Activated T-cell treated with anti-CD3 and anti-CD28 coated beads, Interleukin-2, amount 50 U/mL, for 24 hours (primary cell): ENCODE measurements at places on chromosomes 1 and 21.

DNA sequence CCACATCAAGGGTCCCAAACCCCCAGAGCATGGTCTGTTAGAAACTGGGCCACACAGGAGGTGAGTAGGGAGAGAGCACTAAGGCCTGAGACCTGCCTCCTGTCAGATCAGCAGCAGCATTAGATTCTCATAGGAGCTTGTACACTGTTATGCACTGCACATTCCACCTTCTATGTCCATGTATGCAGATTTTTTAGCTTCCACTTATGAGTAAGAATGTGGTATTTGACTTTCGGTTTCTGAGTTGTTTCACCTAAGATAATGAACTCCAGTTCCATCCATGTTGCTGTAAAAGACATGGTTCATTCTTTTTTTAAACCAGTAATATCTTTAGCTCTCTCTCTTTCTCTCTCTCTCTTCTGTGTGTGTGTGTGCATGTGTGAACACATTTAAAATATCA lies 663 bp upstream of the GBP6 start:
- DNase-seq = no peak

DNA sequence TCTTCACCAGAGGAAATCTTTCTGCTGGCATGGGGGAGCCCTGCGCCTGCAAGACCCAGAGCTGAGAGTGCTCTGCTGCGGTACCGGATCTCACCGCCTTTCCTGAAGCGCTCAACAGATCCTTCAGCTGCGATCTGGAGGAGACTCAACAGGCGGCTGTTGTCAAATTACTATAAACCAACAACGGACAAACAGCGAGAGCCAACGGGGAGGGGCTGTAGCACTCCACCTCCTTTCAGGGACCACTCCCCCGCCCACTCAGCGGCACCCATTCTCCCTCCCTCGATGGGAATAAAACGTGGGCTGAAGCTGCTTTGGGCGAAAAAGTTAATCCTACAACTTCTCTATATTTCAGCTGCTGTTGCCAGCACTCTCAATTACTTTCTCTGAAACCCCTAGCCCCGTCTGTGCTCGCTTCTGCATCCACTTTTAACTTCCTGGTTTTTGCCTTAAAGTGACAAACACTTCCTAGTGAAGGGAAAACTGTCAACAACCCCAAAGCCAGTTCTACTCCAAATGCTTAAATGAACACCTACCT lies at the start of gene FMO5:
Gene FMO5, minus strand, starts transcription at position 147 of the 538 bp plus-strand sequence. CDS start 310 bp downstream, outside the sequence.
- DNase-seq = peak; percentile 61

DNA sequence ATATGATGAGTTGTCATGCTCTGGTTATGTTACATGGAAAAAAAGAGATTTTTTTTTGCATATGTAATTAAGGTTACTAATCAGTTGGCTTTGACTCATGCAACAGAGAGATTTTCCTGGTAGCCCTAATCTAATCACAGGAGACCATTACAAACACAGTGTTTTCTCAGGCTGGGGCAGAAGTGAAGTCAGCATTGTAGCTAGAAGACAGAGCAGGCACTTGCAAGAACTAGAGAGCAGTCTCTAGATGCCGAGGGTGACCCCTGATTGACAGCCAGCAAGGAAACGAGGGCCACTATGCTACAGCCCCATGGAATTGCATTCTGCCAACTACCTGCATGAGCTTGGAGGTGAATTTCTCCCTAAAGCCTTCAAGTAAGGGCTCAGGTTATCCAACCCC lies 151.3 kb downstream of the RUNX1 start:
- no peak for DNase-seq

- no peak for DNase-seq
These were observed 189.6 kb downstream of the SMYD3 start for GRCh38 chr1:246317332-246318035.

DNA sequence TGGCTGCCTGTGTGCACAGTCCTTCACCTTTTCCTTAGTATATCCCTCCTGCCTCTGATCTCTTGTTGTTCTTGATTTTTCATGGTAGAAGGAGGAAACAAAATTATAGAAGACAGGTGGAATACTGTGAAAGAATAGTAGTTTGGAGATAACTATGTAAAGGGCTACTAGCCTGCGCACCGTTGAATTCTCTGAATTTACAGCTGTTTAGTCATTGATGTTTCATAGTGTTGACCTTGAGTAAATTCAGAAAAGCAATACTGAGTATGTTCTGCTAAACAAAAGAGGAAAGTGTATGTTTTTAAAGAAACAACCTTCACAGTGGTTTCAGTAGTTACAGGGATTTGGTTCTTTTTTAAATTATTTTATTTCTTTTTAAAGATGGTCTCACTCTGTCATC lies 18.1 kb downstream of the CAMTA1 start:
- DNase-seq = no peak

DNA sequence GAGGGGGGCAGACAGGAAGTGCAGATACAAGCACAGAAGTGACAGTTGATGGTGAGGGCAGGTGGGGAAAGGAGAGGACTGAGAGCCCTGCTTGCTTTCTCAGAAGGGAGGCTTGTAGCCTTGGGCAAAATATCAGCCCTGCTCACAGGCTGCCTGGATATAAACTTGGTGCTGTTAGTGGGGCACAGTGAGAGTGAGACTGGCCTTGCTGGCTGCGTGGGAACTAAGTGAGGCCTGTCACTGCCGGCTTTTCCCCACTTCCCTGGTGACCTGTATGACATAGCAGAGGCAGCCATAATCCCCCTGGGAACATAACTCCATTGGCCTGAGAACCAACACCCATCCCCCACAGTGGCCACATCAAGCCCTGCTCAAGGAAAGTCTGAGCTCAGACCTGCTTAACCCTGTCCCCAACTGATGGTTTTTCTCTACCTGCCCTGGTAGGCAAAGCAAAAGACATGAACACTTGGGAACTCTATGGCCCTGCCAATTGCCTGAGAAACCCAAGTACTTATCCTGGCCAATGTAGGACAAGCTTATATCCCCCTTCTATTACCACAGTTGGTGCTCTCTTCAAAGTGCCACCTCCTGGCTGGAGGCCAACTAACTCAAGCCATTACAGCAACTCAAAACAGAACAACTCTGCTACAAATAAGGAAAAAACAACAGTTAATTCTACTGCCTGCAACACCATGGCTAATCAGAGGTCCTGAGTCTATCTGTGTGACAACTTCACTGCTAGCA lies 472.7 kb downstream of the PLPP3 start:
- DNase-seq = no peak

DNA sequence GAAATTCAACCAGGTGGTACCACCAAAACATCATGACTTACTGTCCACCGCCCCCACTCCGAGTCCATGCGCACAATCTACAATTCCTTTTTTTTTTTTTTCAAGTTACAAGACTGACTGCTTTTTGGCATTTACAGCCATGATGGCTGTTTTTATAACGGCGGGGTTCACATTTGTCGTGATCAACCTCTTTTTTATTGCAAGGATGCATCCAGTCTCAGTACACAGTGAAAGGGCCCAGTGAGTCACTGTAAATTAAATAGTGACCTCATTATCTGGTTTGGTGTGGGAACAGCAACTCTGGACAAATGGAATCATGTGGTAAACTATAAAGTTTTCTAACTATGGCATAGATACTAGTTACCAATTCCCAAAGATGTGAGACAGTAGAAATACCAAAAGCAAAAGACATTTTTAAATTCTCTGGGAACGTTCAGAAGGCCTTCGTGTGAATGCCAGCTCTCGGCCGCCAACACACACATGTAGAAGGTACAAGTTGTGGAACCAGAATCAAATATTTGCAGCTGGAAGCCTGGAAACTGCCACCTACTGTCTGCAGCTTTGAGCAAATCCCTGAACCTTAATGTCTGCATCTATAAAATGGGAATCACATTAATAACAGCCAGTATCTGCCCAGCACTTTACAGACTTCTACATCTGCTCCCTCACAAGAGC lies 4.9 kb downstream of the GLIS1 start:
- no peak for DNase-seq

DNA sequence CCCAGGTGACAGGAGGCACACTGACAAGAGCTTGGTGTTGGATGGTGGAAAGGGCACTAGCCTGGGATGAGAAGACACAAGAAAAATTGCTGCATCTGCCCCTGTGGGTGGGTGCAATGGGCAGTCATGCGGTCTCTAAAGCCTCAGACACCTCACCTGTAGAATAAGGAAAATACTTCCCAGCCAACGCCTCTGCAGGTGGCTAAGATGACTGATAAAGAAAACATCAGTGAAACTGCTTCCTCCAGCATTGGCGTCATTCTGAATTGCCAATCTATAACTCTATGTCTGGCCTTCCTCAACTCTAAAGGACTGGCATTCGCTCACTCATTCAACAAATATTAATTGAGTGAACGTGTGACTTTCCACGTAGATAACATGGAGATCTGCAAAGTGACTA lies 100.4 kb upstream of the F3 start:
- DNase-seq = no peak

DNA sequence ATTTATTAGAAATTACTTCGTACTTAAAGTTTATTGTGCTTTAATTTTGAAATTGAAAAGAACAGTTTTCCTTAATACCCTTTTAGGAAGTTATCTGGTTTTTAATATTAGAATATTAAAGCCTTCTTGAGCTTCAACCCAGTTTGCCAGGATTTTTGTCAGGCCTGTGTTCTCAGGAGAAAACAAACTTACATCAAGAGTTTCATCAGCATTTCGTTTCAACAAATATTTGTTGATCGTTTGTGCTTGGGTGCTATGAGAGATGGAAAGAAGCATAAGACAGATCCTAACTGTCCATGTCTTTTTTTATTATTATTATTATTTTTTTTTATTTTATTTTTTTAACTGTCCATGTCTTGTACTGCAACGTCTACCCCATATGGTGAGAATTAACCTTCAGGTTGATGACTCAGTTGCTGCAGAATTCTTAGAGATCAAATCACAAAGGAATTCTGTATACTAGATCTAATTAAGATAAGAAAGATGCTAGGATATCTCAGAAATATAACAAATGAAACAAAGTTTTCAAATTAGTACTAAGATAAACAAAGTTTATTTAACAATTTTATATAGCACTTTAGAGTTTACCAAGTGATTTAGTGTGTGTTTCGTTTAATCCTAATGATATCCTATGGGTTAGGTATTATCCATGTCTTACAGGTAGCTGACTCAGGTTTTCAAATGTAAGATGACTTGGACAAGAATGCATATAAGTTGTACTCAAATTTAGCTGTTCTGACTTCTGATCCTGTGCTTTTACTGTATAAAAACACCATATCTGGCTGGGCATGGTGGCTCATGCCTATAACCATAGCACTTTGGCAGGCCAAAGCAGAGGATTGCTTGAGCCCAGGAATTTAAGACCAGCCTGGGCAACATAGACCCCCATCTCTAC lies 14.3 kb downstream of the FBXO28 start:
- no peak for DNase-seq

- peak; percentile 56 for DNase-seq
These were observed 32.3 kb downstream of the VWA5B1 start for GRCh38 chr1:20322825-20323612.

- DNase-seq = no peak
These were observed 203.2 kb downstream of the AKT3 start for GRCh38 chr1:243646841-243647240.

DNA sequence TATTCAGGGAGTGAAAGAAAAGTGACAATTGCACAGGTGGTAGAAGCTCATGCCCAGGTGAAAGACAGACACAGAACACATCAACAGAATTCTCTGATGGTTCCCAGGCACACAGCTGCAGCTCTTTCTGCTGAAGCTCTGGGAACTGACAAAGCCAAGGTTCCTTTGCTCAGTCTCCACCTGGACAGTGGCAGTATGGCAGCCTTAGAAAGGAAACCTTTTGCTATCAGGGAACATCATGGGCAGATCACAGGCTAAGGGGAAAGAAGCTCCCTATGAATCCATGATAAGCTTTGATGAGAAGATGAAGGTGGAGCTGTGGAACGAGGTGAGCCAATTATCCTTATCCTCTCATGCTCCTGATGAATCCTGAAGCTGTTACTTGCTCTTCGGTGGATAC lies 1.2 kb downstream of the SPRR2B start:
- DNase-seq = no peak

- no peak for DNase-seq
These were observed 31.2 kb downstream of the CHD1L start for GRCh38 chr1:147273409-147274336.

GRCh38 chr1:154181944-154182343 lies 10.0 kb downstream of the TPM3 start:
- no peak for DNase-seq

GRCh38 chr1:8560611-8561544 lies 243.0 kb downstream of the SLC45A1 start:
- DNase-seq = no peak

DNA sequence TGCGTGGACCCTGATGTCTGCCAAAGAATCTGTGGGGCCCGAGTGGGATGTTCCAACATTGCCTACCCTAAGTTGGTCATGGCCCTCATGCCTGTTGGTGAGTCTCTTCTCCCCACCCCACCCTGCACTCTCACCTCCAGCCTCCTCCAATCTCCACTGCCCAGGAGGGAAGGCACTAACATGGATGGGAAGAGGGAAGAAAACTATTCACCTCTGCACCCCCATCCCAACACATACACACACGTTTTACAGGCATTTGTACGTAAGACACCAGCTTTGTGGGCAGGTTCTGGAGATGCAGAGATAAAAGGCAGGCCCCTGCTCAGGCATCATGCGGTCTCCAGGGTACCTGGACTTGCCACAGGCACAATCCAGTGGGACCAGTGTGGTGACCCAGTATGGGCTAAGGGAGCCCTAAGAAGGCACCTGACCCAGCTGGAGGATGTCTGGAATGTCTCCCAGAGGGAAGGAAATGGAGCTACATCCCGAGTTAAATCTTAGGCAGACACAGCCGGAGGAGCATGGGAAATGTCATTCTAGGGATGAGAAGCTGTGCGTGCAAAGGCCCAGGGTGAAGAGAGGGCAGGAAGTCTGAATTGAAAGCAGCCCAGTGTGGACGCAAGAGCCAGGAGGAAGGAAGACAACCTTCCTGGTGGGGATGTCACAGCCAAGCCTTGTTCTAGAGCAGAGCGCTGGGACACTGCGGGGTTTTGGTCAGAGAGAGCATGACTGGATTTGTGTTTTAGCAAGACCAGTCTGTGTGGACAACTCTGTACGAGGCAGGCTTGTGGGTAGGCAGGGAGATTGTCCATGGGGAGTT lies 11.4 kb downstream of the SLC5A9 start:
- DNase-seq = no peak

- DNase-seq = no peak
These were observed 35.9 kb upstream of the RD3 start for GRCh38 chr1:211527888-211528287.

DNA sequence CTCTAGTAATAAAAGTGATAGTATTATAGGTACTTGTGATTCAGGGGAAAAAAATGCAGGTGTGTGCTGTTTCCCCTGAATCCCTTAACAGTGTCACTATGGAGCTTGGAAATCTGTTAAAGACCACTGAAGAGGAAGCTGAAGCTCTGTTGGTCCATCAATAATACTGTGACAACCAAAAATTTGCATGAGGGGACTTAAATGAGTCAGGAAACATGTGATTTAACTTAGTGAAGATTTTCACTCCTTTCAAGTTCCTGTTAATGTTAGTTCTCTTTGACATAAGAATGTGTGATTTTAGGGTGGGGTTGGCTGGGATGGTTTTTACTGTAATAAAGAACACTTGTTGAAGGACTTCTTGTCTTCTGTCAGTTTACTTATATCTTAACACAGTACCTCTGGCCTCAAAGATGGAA lies 32.0 kb downstream of the VANGL2 start:
- no peak for DNase-seq

- no peak for DNase-seq
These were observed 69.1 kb downstream of the KCNJ15 start for GRCh38 chr21:38325731-38326420.
